ENCODE measurements at places on chromosomes 3 and 15. TPM values are rescaled to one million over a fixed set of nuclear protein-coding genes. Genes with fewer than 3 reads are reported as not detected.

The CCDC54 gene
- not detected for total RNA-seq

DNA sequence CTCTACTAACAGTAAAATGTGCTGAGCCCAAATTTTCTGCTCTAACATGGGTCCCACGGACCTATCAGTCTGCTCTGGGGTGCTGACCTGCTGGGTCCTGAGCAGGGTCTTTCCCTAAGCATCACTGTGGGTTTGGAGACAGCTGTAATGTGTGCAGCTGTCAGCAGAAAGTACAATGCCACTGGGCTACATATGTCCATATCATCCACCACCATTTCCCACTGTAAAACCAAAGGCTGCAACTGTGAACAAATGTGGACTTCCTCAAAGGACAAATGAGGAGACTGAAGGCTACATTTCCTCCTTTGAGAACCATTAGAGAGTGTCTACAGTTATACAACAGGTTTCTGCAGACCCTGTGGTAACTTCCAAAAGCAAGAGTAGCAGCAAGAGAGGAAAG lies 33.8 kb upstream of the IP6K2 start:
- no peak for DNase-seq

GRCh38 chr3:80696280-80696679 lies 928.5 kb upstream of the ROBO1 start:
- DNase-seq, result peak; percentile 93

GRCh38 chr3:119639494-119640350 lies 20.7 kb downstream of the POPDC2 start:
- DNase-seq, result no peak
